Activated naive CD8-positive, alpha-beta T cell treated with anti-CD3 and anti-CD28 coated beads, Interleukin-2, amount 10 ng/mL, durations not matched to agents 7 days and 5 days (primary cell): ENCODE measurements at places on chromosomes 5 and 9. TPM values are rescaled to one million over a fixed set of nuclear protein-coding genes. Genes with fewer than 3 reads are reported as not detected.

DNA sequence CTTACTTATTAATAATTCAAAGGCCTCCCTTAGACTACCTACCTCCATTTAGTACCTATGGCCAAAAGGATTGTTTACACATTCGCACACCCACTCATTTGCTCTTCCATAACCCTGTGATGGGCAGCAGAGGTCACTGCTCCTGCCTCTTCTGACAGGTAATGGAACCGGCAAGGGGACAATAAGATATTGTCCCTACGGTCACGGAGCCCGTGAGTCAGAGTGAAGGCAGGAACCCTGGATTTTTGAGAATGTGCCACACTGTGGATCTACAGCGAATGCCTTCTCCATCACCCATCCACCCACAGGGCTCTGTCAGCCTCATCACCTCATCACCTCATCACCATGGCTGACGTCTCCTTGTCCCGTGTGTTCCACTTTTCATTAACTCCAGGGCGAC lies 132.3 kb downstream of the MYO10 start:
- no peak for DNase-seq

Gene GARIN3
- not detected for total RNA-seq

- no peak for DNase-seq
Measured at GRCh38 chr5:41404757-41405156, 105.6 kb downstream of the PLCXD3 start.

DNA sequence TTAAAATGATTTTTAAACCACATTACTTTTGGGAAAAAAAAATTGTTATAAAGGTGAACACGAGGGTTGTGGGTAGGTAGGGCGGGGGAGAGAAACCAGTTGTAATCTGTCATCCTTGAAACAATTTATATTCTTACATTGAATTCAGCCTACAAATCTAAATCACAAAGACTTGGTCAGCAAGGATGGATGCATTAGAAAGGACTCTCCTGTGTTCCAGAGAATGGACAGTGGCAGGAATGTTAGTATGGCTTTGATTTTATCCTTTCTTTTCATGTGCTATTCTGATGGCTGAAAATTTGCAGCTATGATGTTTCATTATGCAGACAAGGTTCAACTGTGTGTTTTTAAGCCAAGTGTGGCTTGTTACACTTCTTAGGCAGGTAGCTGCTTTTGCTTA lies 234.7 kb downstream of the SLF1 start:
- DNase-seq: no peak

- no peak for DNase-seq
Measured at GRCh38 chr5:129078660-129079059, 15.9 kb upstream of the ISOC1 start.

DNA sequence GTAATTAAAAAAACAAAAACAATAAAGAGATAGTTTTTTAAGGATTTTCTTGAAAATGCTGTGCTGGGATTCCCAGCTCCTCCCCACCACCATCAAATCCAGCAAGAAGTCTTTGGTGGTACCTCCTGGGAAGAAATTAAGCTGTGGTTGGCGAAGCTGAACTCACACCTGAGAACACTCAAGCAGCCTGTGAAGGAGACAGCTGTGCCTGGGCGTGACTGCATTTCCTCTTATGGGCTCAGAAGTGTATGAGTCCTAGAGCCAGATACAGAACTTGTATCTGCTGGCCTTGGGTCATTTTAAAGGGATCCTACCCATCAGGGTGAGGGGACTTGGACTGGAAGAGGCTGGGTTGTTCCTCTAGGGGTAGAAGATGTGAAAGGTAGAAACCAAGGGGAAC lies 561.2 kb upstream of the SGCD start:
- DNase-seq: no peak

Gene SAXO1
- 0.42 TPM for total RNA-seq

DNA sequence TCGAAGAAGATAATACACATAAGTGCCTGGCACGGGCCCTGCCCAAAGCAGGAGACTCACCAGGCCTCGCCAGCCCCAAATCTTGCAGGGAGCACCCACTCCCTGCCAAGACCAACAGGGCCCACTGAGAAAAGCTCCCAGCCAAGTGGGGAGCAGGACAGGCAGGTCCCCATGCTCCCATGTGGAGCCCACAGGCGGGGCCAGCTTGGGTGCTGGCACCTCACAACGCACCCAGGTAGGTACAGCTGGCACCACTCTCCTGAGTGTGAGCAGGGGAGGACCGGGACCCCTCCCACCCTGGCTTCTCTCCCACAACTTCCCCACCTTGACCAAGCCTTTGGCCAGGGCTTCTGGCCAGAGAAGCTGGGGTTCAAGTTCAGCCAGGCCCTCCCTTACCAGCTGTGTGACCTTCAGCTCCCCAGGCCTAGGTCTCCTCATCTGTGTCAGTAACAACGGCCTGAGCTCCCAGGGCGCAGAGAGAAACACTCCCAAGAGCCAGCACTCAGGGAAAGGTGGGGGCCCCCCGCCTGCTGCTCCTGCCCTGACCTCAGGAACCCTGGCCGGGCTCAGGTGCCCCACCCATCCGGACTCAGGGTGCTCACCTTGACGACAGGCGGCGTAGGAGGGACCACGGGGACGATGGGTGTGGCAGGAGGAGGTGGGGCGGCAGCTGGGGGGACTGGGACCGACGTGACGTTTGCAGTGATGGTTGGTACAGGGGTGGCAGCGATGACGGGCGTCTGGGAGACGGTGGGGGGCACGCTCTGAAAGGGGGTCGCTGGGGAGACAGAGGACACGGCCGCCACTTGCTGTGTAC lies 17.8 kb downstream of the BRD3 start:
- no peak for DNase-seq

GRCh38 chr5:83686251-83686650 lies 34.4 kb downstream of the HAPLN1 start:
- DNase-seq: no peak

Gene FAM200C
- 0.71 TPM for total RNA-seq

Gene CXCL14
- total RNA-seq: not detected

GRCh38 chr5:171386861-171387344 lies 746 bp upstream of the NPM1 start:
- no peak for DNase-seq

- no peak for DNase-seq
Measured at GRCh38 chr5:123456242-123456641, 33.0 kb upstream of the CEP120 start.

- DNase-seq: no peak
Measured at GRCh38 chr5:57448751-57449150, 33.9 kb downstream of the ACTBL2 start.

DNA sequence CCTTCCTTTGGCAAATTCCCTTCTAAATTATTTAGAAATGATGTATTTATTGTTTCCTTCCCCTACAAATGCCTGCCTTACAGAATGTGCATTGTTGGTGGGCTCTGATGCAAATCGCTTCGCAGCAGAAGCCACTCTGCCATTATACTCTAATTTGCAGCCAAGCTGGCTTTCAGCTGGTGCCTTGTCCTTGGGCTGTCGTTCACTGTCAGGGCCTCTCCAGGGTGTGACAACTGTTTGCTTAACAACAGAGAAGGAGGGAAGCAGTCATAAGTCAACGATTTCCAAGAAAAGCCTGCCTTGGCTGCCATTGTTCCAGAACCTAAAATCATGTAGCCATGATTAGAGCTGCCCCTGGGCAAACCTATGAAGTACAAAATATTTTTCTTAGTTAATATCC lies 260.1 kb upstream of the RGMB start:
- no peak for DNase-seq

- DNase-seq: no peak
Measured at GRCh38 chr5:16066320-16066719, 113.3 kb downstream of the MARCHF11 start.

DNA sequence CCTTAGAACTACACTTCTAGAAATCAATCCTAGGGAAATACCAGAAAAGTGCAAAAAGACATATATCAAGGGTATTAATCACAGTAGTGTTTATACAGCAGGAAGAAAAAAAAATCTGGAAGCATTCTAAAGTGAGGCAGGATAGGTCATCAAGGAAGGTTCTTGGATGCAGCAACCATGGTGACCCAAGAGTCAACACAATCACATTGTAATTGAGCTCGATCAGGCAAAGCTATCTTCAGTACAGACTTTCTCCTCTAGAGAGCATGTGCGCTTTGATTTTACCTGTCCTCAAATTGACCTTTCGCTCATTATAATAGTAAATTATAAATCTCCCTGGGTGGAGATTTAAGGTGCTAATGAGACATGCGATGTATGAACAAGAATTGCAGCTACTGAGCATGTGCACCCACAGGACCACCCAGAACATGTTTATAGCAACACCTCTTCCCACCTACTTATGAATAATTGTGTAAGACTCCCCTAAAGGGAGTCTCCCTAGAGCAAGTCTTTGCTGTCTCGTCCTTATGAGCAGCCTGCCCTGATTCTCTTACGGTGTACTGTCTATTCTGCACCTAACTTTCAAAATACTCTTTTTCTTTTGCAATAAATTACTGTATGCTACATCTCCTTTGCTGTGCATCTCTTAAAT lies 297.7 kb downstream of the ATPSCKMT start:
- no peak for DNase-seq

- DNase-seq: no peak
Measured at GRCh38 chr5:104299998-104300706, 737.6 kb upstream of the NUDT12 start.

DNA sequence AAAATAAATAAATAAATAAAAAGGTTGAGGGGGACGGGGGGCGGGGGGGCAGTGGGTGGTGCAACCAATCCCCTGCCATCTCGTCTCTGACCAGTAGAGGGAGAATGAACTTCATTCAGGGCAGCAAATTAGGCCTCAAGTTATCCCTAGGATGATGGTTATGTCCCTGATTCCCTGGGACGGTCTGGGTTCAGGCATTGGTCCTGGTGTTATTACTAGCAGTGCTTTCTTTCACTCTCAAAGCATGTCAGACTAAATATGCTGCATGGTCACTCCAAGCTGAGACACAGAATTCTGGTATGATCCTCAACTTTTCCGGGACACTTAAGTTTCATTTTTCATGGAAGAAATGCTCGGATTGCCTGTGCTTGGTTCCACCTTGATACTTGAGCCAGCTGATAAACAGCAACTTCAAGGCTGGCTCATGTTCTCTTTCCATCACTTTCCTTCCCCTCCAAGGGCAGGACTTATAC lies 59.4 kb downstream of the DAP start:
- no peak for DNase-seq
